ENCODE measurements at places on chromosomes 12 and 14.

- no peak for DNase-seq
Observed at GRCh38 chr14:103550451-103551337, 11.8 kb downstream of the BAG5 start.

DNA sequence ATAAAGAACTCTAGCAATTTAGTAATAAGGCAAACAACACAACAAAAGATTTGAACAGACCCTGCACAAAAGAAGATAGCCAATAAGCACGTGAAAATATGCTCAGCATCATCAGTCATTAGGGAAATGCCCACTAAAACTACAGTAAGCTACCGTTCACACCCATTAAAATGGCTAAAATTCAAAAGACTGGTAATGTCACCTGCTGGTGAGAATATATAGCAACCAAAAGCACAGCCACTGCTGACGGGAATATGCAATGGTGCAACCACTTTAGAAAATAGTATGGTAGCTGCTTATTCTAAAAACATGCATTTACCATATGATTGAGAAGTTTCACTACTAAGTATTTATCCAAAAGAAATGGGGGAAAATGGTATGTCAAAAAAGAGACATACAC lies 74.9 kb downstream of the DPF3 start:
- no peak for DNase-seq

DNA sequence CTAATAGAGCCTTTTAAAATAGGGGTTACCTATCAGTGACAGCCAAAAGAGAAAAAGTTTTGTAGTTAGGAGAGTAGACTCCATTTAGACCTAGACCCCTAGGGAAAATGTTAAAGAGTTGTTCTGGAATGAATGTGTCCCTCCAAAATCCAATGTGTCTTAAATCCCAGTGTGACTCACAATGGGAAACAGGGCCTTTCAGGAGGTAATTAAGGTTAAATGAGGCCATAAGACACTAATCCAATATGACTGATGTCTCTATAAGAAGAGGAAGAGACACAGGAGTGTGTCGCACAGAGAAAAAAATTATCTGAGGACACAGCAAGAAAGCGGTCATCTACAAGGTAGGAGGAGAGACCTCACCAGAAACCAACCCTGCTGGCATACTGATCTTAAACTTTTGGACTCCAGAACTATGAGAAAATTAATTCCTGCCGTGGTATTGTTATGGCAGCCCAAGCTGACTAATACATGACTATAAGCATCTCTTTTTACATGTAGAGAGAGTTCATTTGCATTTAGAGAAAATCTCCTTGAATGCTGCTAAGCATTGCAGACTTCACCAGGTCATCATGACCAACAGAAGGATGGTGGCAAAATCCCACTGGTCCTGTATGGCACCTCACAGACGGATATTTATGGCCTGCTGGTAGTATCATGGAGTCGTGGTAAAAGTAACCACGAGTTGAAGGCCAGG lies 259.6 kb upstream of the TMTC1 start:
- no peak for DNase-seq

DNA sequence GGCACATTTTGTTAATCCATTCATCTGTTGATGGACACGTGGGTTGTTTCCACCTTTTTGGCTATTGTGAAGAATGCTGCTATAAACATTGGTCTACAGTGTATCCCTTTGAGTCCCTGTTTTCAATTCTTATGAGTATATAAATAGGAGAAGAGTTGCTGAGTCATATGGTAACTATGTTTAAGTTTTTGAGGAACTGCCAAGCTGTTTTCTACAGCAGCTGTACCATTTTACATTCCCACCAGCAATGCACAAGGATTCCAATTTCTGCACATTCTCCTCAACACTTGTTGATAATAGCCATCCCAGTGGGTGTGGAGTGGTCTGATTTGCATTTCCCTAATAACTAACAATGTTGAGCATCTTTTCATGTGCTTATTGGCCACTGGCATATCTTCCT lies 6.9 kb upstream of the SVOP start:
- DNase-seq, result no peak

DNA sequence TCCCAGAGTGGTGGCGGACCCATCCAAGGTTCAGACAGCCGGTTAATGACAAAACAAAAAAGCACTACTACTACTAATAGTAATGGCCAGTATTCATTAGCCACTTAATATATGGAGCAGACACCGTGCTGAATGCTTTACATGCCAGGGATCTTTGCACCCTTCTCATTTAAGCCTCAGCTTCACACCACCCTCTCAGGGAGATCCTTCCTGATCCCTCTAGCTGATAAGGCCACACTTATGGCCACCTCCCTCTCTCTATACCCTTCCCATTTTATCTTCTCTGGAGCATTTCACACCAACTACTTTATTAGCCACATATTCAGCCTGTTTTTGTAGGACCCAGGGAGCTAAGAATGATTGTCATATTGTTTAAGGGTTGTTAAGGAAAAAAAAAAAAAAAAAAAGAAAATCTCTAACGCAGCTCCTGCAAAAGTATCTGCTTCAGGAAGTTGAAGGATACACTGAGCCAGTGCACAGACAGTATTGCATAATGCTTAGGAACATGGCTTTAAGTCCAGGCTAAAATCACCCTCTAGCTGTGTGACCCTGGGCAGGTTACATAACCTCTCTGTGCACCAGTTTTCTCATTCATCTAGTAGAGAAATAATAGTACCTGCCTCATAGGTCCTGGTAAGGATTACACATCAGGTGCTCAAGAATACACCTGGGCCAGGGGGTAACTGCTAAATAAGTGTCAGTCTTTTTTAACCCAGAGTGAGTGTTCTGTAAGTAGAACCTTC lies 29.4 kb downstream of the NUAK1 start:
- no peak for DNase-seq

GRCh38 chr14:102532204-102532658 lies 22.7 kb upstream of the ANKRD9 start:
- no peak for DNase-seq

- no peak for DNase-seq
Observed at GRCh38 chr12:24047326-24047725, 97.9 kb upstream of the SOX5 start.
